ENCODE measurements at places on chromosomes 16 and 17. TPM values are rescaled to one million over a fixed set of nuclear protein-coding genes. Genes with fewer than 3 reads are reported as not detected.
A peak's percentile ranks its signal among the peaks of the same experiment; 100 is the strongest.

The PYY gene
- total RNA-seq: not detected

The GEMIN4 gene
- total RNA-seq: 66.3 TPM

The QPRT gene
- total RNA-seq: 48.3 TPM

The TNK1 gene
- total RNA-seq: 0.90 TPM

- no peak for DNase-seq
These were observed 8.4 kb downstream of the DLX3 start for GRCh38 chr17:49986396-49987289.

- DNase-seq: peak; percentile 39
These were observed 5.3 kb downstream of the RPUSD1 start for GRCh38 chr16:782766-783403.

- peak; percentile 57 for DNase-seq
These were observed 31.8 kb downstream of the TPSG1 start for GRCh38 chr16:1193143-1193824.

DNA sequence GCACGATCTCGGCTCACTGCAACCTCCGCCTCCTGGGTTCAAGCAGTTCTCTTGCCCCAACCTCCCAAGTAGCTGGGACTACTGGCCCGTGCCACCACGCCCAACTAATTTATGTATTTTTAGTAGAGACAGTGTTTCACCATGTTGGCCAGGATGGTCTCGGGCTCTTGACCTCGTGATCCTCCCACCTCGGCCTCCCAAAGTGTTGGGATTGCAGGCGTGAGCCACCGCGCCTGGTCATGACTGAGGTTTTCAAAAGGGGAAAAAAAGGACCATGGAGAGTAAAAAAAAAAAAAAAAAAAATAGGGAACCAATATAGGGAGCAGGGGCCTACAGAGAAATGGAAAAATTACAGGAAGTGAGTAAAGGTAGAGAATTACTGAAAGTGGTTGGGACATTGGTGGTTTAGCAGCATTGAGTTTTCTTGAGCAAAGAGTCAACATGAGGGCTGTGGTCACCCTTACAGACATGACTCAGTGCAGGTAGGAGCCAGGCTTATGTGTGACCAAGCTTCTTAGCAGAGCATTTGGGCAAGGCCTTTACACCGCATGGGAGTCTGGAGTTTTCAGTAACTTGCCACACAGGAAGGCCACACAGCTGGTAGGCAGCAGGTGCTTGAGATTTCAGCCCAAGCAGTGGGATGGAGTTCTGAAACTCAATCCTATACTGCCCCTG, 447.3 kb downstream of the HS3ST3B1 start:
- no peak for DNase-seq

GRCh38 chr17:75755205-75755901, 9.6 kb downstream of the GALK1 start:
- DNase-seq: no peak

DNA sequence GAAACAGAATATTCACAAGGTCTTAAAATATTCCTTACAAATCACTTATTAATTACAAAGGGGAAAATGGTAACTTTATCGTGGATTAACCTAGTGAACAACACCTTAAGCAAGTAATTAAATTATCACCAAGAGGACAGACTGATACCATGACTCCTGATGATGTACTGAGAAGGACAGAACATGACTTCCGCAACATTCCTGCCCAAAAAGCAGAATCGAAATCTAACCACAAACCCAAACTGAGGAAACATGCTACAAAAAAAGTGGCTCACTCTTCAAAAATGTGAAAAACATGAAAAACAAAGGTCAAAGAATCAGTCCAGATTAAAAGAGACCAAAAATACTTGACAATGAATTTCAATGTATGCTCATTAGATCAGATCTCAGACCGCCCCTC, 151.5 kb downstream of the AATF start:
- DNase-seq: no peak

DNA sequence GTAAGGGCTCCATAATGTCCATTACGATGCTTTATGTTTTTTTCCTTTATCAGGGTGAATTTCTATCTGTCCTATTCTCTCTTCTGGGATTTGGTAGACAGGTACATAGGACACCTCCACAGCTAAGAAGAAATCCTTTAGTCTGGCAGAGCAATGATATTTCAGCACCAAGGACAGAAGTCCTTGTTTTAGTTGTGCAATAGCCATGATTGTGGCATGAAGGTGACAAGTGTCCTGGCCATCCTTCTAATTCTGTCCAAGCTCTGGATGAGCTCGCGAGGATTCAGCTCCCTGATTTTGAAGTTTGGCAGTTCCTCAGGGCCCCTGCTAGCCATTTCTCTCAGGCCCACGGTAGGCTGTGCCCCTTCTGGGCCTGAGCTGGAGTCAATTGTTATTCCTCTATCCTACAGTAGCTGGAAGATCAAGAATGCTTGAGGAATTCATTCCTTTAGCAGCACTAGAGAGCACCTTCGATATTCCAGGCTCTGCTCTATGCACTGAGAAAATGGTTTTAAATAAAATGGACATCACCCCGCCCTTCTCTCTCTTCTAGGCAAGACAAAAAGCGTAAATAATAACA, 320.8 kb downstream of the XYLT1 start:
- no peak for DNase-seq

DNA sequence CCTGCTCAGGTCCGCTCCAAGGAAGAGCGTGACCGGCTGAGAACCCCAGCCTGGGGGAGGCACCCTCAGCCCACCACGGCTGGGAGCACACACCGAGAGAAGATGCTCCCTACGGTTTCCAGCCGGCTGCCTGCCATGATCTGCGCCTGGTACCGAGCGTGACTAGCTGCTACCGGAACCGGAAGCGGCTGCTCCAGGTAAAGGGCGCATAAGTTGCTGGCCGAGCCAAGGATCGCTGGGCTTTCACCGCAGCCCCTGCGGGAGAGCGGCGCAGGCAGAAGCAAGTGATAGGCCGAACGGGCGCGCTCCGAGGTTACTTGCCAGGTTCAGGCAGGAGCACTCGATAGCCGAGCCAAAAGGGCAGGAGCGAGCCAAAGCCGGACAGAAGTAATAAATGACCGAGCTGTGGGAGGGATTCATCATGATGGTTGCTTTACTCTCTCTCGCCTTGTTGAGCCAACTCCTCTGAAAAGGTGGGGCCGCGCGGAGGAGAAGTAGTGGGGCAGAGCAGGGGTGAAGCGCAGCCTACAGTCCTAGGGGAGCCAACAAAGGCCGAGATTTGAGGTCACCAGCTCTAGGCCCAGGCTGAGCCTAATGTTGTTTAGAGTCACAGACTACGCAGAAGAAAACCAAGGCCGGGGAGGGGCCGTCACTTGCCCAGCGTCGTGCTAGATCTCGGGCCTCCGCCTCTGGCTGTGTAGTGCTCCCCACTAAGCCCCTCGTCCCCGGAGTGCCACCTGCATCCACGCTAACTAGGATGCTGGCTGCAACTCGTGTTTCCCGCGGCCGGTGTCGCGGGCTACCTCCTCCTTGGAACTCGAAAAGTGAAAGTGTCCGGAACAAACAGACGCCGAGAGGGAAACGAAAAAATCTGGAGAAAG, at the start of gene MRPS23:
Gene MRPS23 (minus strand): TSS at position 171 of the 881 bp plus-strand sequence. CDS start 34 bp downstream, at position 137.
- peak; percentile 99 for DNase-seq

Measured in A673 (cell line).